Fibroblast of skin of right quadriceps (primary cell): ENCODE measurements at places on chromosomes 5 and 9.

DNA sequence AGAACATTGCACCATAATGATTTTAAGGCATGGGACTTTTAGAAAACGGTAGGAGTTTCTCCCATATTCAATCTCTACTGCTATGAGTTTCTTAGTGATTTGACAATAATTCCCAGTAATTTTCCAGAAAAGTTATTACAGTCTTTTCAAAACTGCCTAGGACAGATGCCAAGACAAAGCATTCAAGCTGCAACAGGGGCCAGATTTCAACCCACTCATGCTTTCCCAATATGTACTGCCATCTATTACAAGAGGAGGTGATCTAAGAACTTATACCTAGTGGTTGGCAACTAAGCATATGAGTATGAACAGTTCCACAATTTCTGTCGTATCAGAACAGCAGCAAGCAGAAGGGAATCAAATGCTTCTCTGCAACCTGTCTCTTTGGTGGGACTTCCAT lies 95.1 kb upstream of the TMED7 start:
- no peak for DNase-seq

DNA sequence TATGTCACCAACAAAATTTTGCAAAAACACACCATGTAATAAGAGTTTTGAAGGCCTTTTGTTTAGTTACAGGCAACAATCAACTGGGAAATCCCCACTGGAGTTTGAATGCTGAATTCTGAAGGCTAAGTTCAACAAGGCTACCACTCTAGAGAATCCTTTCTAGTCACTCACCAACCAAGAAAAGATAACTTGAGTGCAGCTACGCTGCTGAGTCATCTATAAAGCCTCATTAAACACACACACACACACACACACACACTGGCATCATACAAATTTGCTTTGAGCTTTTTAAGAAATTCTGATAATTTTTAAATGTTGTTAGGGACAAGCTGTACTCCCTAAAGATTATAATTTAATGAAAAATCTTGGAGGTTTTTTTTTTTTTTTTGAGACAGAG lies 219.6 kb downstream of the DENND1A start:
- DNase-seq = peak; percentile 84

GRCh38 chr9:121822093-121823085 lies 171.0 kb downstream of the DAB2IP start:
- DNase-seq = no peak

DNA sequence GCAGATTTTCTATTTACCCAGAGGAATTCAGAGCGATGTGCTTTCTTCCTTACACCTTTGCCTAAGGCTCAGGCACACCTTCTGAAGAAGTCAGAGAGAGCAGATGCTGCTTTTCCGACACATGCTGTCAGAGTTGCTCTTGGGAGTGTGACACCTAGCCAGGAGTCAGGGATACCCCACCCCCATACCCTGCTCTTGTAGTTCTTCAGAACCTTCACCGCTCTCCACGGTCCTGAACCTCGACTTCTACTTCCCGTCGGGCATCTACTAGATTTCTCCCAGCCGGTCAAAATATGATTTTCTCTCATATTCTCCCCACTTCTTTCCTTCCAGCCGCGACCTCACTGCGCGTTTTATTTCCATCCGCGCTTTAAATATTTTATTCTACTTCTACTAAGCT lies 1.7 kb downstream of the GRIN3A start:
- peak; percentile 15 for DNase-seq

- DNase-seq = no peak
Measured at GRCh38 chr9:126834672-126835071, 25.8 kb upstream of the ZBTB34 start.

- DNase-seq = no peak
Measured at GRCh38 chr5:147675168-147675567, 107.4 kb downstream of the JAKMIP2 start.

- no peak for DNase-seq
Measured at GRCh38 chr9:93829271-93830011, 125.7 kb downstream of the BARX1 start.

DNA sequence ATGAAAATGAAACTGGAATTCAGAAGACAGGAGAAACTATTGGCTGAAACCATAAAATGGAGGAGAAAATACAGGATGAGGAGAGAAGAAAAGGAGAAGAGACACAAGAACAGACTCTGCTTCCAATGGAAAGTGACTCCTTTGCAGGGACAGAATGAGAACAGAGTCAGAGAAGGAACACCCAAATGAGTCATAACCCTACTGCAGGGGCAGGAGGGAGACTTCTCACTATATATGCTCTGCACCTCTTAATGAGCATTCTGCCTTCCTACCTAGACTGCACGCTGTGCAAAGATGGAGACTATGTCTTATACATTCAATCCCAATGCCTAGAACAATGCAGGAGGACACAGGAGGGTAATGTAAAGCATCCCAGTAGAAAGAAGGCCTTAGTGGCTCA lies 2.1 kb downstream of the SAXO1 start:
- no peak for DNase-seq

- peak; percentile 73 for DNase-seq
Measured at GRCh38 chr9:85610074-85610860, 131.5 kb downstream of the AGTPBP1 start.

DNA sequence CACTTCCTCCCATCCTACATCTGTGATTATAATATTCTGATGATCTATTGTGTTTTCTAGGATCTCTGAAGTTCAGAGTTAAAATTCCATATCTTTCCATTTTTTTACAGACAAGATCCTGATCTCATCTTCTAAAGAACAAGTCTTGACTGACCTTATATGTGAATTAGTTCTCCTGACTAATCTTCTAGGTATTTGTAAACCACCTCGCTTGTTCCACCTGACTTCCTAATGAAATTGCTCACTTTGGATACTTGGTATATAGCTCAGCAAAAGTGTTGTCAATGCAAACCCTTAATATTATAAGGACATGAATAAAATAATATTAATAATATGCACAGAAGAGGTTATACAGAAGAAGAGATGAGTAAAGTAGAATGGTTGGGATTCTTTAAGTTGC lies 68.2 kb upstream of the NR4A3 start:
- peak; percentile 9 for DNase-seq

DNA sequence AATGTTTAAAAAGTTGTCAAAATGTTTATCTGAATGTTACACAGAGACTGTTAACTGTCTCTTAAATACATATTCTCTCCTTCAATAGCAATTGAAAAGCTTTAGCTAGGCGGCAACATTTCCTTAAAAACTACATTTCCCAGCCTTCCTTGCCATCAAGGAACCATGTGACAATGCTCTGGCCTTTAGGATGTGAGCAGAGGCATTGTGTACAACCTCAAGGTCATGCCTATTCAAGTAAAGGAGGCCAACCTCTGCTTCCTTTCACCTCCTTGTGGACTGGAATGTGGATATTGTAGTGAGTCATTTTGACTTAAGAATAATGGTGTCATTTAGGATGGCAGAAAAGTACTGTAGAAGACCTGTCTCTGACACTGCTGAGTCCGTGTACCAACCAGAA lies 23.7 kb upstream of the MROH2B start:
- DNase-seq = no peak

DNA sequence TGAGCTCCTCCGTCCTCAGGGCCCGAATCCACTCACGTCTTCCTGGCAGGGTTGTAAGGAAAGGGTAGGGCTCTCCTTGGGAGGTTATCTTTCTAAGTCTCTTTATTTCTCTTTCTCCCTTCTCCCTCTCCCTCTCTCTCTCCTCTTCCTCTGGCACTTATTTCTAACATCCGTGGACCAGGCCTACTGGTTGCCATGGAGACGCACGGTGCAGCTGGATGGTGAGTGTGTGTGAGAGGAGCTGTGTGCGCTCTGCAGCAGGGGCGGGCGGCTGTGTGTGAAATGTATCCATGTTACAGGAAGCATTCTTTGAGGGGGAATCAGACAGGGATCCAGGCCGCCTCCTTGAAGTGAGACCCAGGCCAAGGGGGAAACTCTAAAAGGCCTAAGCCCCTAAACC lies 32.2 kb downstream of the PCDH1 start:
- peak; percentile 82 for DNase-seq

DNA sequence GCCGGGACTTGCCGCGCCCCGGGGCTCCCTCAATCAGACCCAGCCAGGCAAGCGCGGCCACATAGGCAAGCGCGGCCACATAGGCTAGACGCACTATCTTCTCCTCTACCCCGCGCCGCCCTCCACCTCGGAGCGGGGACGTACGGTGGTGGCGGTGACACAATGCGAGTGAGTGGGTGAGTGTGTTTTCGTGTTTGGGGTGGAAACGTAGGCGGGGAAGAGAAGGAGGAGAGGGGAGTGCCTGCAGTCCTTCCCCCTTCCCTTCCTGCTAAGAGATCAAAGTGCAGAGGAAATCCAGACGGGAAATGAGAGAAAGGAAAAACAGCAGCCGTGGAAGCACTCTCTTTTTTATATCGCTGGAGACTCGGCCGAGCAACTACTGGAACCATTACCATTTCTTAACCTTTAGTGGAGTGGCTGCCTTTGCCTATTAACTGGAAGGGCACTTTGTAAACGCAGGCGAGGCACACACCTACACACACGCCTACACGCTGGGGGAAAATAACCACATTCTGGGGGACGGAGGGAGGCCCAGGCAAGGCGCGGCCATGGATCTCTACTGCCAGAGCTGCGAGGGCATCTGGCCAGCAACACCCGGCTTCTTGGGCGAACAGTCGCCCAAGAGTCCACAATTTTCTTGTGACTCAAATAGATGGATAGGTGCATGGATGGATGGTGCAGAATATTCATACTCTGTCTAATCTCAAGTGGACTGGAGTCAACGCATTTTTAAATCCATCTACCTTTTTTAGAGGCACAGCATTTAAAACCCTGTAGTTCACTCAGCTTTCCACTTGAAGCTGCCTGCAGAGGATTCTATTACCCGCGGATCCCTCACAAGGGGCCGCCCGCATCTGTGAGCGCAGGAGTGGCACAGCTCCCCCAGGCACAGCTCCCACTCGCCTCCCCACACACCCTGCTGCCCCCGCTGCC lies 2.1 kb downstream of the EDIL3 start:
- DNase-seq = peak; percentile 61

- peak; percentile 36 for DNase-seq
Measured at GRCh38 chr9:80615964-80616363, 1044.2 kb downstream of the TLE4 start.

- DNase-seq = no peak
Measured at GRCh38 chr9:13967438-13967837, 346.5 kb downstream of the NFIB start.

GRCh38 chr9:134942011-134942787 lies 24.5 kb upstream of the FCN1 start:
- DNase-seq = no peak

DNA sequence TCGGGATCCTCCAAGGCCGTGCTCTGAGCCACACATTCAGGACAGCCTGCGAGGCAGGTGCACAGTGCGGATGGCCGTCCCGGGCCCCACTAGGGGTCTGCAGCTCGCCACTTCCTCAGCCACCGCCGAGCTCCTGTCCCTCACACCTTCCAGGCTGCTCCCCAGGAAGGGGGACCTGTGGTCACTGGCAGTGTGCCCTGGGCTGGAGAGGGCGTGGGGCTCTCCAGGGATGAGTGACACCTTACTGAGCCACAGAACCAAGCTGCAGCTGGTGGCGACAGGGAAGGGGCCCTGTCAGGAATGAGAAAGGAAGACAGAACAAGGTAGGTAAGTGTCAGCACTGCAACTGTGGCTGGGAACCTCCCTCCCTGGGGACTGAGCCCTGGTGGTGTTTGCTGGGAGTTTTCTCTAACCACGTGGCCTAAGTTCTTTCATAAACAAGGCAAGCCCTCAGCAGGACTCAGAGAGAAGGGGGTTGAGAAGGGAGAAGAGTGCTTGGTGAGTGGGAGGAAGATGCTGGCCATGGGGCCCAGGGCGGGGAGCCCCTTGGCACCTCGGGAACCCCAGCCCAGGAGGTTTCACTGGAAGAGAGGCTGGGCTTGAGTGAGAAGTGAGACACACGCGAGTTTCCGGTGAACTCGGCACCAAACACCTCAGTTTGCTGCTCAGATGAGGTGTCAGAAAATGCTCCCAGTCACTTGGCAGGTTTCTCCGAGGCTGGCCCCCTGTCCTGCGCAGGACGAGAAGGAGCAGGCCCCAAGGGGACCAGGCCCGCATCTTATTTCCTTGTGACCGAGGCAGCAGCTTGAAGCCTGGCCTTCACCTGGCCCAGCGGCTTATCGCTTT lies 5.2 kb downstream of the IL13 start:
- peak; percentile 8 for DNase-seq

- no peak for DNase-seq
Measured at GRCh38 chr5:219991-220390, 1.9 kb downstream of the SDHA start.

DNA sequence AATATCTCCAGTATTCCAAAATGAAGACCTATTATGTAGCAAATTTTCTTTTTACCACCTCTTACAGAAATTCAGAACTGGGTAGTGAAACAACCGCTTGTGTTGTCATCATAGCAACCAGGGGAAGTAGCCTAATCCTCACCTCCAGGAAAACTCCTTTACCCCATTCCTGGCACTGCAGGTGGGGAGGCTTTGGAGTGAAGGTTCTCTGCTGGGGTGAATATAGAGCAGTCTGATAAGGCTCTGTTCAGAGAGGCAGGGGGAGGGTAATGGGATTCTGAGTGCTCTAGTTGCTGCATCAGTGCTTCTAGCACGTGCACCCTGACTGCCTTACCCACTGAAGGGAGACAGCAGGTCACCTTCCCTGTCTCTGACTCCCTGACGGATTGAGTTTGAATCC lies 116.2 kb downstream of the MAN2A1 start:
- DNase-seq = no peak

DNA sequence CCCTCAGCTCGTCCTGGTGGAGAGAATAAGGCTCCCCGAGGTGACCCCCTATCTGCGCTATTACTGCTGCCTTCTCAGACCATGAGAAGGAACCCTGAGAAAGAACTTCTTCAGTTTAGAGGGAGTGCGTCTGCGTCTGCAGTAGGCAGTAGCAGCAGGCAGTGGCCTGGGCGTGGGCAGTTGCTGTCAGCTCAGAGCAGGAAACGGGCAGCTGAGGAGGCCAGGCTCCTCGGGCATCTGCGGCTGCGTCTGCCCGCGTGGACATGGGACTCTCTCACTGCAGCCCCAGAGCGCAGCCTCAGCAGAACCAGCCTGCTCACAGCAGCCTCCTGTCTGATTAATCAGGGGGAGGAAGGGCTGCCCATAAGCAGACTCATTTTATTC lies 49.8 kb upstream of the FCN1 start:
- no peak for DNase-seq

DNA sequence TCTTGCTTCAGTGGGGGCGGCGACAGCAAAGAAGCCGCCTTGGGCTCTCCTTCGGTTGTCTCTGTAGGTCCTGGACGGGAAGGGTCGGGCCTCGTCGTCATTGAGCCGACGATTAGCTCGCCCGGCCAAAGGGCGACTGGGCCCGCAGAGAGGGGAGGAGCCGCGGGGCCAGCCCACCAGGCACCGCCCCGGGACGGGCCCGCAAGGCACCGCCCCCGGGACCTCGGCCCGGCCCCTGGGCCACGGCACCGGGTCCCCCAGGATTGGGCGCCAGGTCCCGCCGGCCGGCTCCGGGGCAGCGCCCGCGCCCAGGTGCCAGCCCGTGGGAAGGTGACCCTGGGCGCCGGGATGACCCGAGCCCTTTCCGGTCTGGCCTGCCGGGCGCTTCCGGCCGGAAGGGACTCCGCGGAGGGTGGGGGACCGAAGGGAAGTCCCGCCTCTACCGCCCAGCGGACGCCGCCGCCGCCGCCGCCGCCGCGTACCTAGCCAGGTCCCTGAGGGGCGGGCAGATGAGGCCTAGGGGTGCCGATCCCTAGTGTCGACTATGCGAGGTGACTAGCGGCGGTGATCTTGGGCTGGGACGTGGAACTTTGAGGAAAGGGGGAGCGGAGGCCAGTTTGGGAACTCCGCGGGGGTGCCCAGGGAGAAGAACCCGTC lies at the start of the genes GBA2 and RGP1:
TSS of gene GBA2 (minus strand) at position 371 of the 657 bp plus-strand sequence. CDS start 524 bp downstream, outside the sequence.
TSS of gene RGP1 (plus strand) at position 430 of the 657 bp plus-strand sequence. CDS start 469 bp downstream, outside the sequence.
- DNase-seq = peak; percentile 53

- no peak for DNase-seq
Measured at GRCh38 chr5:175550055-175550805, 71.9 kb downstream of the SFXN1 start.
